KG1 (cell line): ENCODE measurements at places on chromosomes 2 and 18.
A peak's percentile ranks its signal among the peaks of the same experiment; 100 is the strongest.

GRCh38 chr18:79948719-79949411 lies 2.6 kb downstream of the SLC66A2 start:
- DNase-seq = no peak

- no peak for DNase-seq
Observed at GRCh38 chr18:48098007-48098406, 167.5 kb upstream of the SMAD2 start.

DNA sequence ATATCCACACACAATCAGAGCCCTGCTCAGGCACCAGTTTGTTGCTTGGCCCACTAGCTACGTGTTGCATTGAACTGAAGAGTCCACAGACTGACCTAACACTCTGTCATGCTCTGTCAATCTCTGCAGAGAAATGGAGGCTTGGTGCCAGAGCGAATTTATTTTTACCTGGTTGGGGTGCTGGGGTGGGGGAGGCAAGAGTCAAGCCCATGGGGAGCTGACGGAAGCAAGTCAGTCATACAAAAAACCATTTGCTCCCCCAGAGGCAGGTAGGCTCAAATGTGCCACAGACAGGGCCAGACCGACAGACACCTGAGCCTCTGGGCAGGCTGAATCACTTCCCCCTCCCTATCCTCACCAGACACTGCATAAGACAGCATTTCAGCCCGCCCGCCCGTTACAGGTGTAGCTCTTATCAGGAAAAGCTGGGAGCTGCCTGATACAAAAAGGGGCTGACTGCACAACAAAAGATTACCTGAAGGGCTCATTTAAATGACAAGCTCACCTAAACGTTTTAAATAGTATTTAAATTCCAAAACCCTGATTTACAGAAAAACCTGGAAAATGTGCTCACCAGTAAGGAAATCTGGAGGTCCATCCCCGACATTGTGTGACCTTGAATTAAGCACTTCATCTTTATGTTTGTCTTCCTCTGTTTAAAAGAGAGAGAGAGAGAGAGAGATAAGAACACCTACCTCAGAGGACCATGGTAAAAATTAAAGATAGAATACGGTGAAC lies 2.1 kb upstream of the PCBP1 start:
- DNase-seq = no peak

GRCh38 chr2:12721566-12722446 lies 5.1 kb downstream of the TRIB2 start:
- DNase-seq = no peak

- DNase-seq = no peak
Observed at GRCh38 chr2:161423421-161424393, 7.6 kb downstream of the TBR1 start.

DNA sequence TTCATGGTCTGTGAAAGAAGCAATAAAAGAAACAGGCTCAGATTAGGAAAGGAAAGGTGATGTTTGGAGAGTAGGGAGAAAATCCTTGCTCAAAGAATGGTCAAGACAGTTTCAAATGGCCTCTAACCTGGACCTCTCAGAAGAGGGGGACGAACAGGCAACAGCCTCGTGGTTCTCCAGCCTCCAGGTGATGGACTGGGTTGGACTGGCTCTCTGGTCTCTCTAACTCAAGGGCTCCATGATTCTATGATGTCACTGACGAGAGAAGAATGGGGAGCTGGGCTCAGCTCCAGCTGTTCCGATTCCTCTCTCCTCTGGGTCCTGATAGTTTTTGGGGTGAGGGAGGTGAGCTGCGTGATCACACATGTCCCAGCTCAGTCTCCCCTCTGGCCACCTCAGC lies at the start of gene C2orf74:
C2orf74 (plus strand) TSS at position 301 of the 400 bp plus-strand sequence. CDS start 327 bp downstream, outside the sequence.
- DNase-seq = no peak

DNA sequence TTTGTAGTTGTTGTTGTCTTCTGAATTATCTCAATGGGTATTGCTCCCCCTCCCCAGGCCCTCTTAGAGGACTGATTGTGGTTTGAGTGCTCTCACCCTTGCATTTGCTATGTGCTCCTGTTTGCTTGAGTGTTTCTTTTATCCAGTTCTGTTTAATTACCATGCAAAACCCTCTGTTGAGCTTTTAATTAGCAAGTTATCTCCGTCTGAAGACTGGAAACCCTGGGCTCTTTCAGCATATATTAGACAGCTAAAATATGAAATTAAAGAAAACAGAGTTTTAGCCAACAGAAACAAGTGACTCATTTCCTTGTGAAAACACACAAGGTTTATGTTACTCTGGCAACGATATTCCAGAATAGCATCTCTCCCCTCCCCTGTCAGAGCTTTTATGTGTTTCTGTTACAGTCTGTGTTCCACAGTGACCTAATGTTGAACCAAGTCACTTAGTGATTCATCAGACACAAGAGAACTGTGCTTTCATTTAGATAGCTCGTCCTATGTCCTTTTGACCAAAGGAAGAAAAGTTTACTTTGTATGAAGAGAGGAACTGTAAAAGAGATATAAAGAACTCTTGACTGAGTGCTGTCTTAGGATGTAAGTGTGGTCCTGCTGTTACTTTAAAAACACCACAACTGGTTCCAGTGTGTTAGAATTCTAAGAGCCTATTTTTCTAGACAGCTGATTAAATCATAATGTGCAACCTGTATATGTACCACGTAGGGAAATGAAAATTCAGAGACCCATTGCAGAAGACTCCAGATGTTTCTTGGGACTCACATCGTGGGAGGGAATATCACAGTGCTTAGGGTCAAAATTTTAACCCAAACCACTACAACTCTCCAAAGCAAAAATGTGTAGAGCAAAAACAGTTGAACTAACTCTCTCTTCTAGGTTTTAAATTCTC lies 172.8 kb upstream of the RBMS1 start:
- no peak for DNase-seq

DNA sequence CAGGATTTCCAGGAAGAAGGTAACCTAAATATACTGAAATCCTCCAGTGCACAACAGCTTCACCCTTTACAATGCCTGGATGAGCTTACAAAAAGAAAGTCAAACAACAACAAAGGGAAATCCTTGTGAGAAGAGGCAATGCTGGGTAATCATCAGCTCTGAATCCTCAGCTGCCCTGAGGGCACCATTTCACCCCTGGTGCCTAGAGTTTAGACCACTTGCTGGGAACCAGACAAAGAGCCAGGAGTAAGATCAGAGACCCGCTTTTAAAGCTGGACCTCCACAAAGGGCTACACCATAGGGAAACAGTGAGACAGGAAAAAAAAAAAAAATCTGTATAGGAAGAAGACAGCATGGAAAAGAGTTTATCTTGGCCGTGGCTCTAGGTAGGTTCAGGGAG lies 97.0 kb downstream of the FOXI3 start:
- DNase-seq = no peak

DNA sequence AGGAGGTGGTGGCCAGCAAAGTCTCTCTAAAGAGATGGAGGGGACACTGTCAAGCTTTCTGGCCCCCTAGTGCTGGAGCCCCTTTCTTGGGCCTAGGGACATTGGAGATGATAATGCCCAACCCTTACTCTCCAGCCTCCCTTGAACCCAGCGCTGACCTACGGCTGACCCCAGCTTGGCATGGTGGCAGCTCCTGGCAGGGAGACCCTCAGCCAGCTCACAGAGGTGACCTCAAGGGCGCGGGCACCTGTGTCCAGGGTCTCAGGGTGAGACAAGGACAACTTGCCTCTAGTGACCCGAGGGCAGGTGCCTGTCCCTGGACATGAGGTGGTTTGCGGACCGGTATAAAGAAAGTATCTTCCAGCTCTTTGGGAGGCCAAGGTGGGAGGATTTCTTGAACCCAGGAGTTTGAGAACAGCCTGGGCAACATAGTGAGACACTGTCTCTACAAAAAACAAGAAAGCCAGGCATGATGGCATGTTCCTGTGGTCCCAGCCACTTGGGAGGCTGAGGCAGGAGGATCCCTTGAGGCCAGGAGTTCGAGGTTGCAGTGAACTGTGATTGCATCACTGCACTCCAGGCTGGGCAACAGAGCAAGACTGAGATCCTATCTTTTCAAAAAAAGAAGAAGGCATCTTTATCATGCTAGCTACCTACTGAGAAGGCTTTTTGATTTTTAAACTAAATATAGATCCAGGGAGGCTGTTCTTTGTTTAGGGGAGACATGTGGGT lies 3.3 kb upstream of the PER2 start:
- no peak for DNase-seq

DNA sequence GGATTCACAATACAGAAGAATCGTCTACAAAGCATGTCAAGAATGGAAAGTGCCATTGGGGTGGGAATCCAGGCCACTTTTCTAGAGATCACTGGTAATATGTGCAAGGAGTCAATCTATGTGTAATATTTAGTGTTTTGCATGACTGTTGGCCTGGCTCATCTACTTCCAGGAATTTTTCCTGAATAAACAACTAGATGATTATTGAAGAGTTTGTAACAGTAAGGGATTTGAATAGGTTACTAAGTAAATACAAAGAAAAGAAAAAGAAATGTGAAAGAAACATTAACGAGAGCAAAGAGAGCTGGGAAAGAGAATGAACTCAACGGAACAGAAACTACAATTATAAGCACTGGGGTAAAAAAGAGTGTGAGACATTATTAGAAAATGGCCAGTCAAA lies 406.0 kb downstream of the TGIF1 start:
- DNase-seq = no peak

- no peak for DNase-seq
Observed at GRCh38 chr18:34752056-34752455, 42.0 kb downstream of the DTNA start.

DNA sequence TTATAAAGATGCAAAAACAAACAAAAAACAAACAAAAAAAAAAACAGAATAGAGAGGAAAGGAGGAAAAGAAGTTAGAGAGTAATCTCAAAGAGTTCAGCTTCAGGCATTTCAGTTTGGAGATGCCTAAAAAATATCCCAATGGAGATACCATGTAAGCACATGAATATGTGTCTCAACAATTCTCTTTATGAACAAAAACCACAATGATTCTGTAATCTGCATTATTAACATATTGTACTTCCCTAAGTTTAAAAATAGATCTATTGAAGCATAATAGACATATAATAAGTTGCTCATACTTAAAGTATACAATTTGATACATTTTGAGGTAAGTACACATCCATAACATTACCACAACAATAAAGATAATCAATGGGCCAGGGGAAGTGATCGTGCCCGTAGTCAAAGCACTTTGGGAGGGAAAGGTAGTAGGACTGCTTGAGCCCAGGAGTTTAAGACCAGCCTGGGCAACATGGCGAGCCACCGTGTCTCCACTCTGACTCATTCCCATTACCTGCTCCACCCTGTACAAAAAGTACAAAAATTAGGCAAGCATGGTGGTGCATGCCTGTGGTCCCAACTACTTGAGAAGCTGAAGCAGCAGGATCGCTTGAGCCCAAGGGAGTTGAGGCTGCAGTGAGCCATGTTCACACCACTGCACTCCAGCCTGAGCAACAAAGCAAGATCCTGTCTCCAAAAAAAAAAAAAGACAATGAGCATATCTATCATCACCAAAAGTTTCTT lies 158.9 kb downstream of the ATAD2B start:
- DNase-seq = no peak

- DNase-seq = no peak
Observed at GRCh38 chr18:24914171-24914525, 437.8 kb downstream of the ZNF521 start.

- DNase-seq = no peak
Observed at GRCh38 chr2:238585836-238586821, 159.4 kb downstream of the ASB1 start.

GRCh38 chr2:231174211-231174651 lies 24.2 kb upstream of the ARMC9 start:
- no peak for DNase-seq

GRCh38 chr2:212294816-212295215 lies 243.8 kb downstream of the ERBB4 start:
- DNase-seq = no peak

GRCh38 chr2:143685421-143686078 lies 556.3 kb downstream of the ARHGAP15 start:
- no peak for DNase-seq

GRCh38 chr2:5691221-5691984 lies 781 bp upstream of the SOX11 start:
- no peak for DNase-seq

GRCh38 chr2:237824085-237824484 lies 25.5 kb downstream of the RBM44 start:
- no peak for DNase-seq

DNA sequence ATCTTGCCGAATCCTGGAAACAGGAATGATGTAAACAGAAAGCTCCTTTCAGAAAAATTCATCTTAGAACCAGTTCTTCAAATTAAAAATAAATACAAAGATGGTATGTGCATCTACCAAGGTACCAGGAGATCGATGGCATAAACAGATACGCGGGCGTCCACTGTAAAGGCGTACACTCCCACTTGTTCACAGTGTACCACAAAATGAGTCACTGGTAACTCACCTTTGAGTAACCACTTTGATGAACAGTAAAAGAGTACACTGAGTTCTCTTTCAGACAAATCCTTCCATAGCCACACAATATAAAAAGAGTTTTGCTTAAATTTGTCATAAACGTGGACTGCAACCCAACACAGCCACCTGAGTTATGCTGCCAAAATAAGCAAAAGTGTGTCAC lies 128.3 kb downstream of the DNER start:
- no peak for DNase-seq

- no peak for DNase-seq
Observed at GRCh38 chr2:36367486-36367885, 11.9 kb downstream of the CRIM1 start.

DNA sequence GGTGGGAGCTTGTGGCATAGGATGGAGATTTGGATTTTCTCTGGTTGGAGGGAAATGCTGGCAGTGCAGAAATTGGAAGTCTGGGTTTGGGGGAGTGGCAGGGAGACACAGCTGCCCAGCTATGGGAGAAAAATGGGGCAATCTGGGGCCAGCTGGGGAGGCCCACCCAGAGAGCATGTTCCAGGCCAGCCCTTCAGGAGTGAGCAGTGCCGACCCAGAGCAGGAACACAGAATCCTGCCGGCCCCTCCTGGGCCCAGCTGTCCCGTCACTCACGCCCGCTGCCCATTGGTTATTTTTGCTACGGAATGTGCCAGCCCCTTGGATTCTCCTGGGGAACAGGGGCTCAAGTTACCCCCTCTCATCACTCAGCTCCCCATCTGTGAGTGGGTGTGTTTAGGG lies 4.9 kb downstream of the SPEG start:
- DNase-seq = no peak

- no peak for DNase-seq
Observed at GRCh38 chr2:217273162-217273561, 413.3 kb upstream of the TNP1 start.

DNA sequence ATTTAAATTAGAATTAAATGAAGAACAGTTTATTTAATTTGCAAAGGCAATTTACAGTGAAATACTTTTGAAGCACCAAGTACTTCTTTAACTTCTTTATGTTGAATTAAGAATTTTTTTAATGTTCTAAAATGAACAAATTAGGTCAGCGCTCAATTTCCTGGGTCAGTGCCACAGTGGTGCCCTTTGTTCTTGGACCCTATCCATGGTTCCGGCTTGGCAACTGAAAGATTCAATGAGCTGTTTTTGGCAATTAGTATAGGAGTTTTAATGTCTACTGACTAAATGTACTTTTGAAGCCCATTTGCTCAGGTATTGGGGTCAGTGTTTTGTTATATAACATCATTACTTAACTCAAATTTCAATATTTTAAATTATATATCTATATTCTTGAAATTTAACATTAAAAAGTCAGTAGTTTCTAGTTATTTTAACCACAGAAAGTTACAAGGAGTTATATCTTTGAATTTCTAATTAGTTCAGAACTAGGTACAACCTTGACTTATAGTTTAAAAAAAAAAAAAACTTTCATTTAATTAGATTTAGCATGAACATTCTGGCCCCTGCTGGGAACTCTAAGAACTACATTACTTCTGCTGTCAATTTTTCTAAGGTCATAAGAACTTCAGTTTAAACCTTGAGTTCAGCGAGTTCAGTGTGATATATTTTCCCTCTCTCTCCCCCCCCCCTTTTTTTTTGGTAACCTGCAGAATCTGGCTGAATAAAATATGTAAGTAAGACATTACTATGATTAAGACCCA lies 7.6 kb upstream of the MSTN start:
- DNase-seq = peak; percentile 33
